ENCODE measurements at places on chromosomes 4 and X.
A peak's percentile ranks its signal among the peaks of the same experiment; 100 is the strongest.

- peak; percentile 47 for DNase-seq
These were observed 133.1 kb downstream of the AKAP4 start for GRCh38 chrX:50067435-50068284.

GRCh38 chr4:5954056-5954760, 61.3 kb upstream of the CRMP1 start:
- DNase-seq: no peak

- DNase-seq: no peak
These were observed 161.6 kb upstream of the FAT1 start for GRCh38 chr4:186885289-186885688.

GRCh38 chrX:13270360-13270759, 49.5 kb downstream of the ATXN3L start:
- no peak for DNase-seq

- DNase-seq: no peak
These were observed 460 bp upstream of the GEMIN8 start for GRCh38 chrX:14030174-14030530.

- DNase-seq: no peak
These were observed 23.9 kb downstream of the SORBS2 start for GRCh38 chr4:185787926-185788679.

DNA sequence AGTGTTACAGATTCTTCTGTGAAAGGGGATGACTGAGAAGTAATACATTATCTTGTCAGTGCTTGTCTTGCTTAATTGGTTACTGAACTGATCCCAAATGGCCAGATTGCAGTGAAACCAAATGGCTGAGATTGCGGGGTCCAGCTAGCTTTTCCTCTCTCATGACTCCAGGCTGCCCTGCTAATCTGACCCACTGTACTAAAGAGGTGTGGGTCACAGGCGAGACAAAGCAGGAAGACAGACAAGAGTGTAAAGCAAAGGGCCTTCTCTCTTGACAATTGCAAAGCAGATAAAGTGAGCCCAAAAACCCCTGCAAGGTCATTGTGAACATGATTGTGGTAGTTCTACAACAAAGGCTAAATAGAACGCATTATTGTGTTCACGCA, 2.1 kb downstream of the TMEM150C start:
- DNase-seq: no peak

DNA sequence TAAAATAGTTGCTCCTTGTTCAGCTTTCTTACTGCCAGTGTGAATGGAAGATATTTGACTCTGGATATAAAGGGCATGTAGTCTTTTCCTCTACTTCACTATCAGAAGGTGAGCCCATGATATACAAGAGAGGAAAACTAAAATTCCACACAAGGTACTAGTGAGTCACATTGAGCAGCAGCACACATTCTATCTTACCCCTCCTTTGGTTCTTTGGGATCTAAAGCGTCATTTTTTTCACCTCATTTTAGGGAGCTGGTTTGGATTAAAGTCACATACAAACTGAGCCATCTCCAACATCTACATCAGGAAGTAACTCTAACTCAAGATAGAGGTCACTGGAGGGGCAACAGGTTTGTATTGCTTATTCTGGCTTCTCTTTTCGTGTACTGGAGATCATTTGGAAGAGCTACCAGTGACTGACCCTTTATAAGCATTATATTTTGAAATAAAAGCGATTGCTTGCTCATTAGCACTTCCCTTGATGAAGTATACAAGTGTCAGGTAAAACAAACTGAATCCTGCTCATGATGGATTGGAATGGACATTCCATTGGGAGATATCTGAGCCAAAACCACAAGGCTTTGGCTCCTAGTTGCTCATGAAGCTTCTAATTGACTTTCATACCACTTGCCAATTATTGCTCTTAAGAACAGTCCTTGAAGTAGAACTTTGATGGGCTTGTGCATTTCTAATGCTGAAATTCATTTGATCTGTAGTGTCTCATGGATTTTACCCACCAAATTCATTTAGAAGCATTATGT, 124.1 kb downstream of the SPCS3 start:
- peak; percentile 66 for DNase-seq

GRCh38 chrX:54530357-54530900, 410 bp downstream of the GNL3L start:
- DNase-seq: no peak

DNA sequence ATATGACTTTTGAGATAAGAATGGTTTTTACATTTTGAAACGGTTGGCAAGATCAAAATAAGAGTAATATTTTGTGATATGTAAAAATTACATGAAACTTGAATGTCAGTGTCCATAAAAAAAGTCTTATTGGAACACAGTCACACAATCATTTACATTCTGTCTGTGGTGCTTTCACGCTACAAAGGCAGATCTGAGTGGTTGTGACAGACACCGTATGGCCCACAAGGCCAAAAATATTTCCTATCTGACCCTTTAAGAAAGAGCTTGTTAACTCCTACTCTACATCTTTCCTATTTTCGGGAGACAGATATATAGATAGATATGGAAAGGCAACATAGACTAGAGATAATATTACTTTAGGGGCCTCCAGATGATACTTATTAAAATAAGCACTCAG, 101.9 kb downstream of the EFHC2 start:
- no peak for DNase-seq

DNA sequence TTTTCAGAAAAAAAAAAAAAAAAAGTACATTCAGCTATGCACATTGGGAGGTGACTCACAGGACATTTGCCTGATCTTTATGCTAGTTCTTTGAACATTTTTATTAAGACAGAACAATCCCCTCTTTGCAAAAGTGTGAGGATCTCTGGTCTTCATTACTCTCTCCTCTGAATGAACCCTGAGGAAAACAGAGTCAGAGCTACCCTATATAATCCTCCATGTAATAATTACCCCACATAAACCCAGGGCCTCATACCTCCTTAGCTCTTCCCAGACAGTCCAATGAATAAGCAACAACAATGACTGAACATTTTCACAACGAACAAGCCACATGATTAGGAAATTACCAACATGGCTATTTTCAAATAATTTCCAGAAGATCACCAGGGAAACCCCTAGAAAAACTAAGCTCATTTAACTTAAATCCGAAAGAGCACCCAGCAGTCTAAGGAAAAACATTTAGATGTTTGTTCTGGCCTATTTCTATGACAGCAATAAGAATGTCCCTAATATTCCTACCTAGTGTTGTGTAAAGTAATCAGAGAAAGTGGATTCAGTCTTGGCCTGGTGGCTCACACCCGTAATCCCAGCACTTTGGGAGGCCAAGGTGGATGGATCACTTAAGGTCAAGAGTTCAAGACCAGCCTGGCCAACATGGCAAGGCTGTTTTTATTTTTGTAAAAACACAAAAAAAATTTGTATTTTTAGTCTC, 37.8 kb downstream of the TBC1D9 start:
- no peak for DNase-seq

DNA sequence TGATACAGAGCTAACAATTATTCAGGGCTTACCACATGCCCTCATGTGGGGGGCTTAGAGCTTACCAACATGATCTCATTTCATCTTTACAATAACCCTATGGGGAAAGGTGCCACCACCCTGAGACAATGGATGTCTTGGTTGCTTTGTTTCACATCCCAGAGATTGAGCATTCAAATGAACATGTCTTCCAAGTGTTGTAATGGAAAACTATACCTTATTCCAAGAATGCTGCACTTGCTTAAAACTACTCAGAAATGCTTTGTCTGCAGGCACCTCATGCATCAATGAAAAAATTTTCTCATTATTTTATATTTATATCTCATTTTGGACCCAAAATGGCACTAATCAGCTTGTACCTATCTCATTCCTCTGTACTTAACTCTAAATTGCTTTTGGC, 34.6 kb downstream of the BCLAF3 start:
- DNase-seq: no peak

GRCh38 chr4:5217421-5217820, 166.1 kb downstream of the STK32B start:
- no peak for DNase-seq

GRCh38 chr4:163484906-163485305, 9.6 kb upstream of the TMA16 start:
- no peak for DNase-seq

DNA sequence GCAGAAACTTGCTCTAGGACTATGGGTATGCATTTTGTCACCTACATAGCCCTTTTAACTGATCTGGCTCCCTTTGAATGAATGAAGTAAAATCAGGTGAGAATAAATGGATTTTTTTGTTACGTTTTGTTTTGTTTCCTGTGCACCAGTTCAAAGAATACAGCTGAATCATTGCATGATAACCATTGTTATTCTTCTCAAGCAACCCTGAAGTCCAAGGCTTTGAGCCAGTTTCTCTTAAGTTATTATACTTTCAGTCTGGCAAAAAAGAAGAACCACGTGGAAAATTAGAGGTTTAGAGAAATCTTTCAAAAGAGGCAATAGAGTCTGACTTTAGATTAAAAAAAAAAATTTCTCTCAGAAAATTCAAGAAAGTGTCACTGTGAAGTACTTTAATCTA, 398.6 kb upstream of the TECRL start:
- DNase-seq: no peak

- DNase-seq: no peak
These were observed 15.7 kb upstream of the IL15 start for GRCh38 chr4:141620715-141621114.

GRCh38 chr4:141543706-141544105, 92.7 kb upstream of the IL15 start:
- DNase-seq: no peak

DNA sequence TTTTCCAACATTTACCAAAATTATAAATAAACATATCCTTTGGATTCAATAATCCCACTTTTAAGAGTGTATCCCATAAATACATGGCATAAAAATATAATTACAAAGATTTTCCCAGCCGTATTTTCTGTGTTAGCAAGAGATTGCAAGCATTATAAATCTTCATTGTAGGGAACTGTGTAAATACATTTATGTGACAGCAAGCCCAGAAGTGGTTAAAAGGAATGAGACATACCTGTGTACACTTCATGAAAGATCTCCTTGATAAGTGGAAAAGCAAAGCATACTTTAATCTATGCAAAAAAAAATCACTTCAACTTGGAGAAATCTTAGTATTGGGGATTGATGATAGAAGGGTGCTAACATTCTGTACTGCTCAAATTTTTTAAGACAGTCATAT, 173.1 kb downstream of the GASK1B start:
- DNase-seq: no peak

DNA sequence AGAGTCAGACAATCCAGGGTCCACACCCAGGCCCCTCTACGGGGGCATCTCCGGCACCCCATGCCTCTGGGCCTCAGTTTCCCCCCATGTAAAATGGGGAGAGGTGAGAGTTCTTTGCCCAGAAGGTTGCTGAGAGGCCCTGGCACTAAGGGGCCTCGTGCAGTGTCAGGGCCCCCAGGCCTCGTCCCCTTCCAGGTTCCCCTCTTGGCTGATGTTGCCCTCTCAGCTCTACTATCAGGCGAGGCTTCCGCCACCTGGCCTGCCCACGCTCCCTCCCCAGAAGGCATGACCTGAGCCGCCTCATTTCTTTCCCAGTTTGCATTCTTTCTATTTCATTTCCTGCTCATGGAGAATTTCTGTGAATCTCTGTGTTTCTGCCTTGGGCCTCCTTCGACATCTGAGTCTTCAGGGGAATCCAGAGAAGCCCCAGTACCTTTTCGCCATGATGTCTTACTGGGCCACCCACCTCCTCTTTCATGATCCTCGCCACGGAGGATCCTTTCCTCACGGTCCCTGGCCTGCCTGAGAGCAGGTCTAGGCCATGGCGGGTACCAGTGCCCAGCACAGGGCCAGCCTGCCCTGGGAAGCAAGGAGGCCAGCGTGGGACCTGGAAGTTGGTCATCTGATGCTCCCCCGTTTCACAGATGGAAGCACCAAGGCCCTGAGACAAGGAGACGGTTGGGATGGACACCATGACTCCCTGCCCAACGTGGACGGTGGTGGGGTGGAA, 21.9 kb upstream of the MRFAP1 start:
- DNase-seq: no peak

- DNase-seq: peak; percentile 99
These were observed 88.7 kb downstream of the HNRNPD start for GRCh38 chr4:82284858-82285805.

GRCh38 chr4:82741188-82741587, 57.4 kb downstream of the SCD5 start:
- DNase-seq: no peak

DNA sequence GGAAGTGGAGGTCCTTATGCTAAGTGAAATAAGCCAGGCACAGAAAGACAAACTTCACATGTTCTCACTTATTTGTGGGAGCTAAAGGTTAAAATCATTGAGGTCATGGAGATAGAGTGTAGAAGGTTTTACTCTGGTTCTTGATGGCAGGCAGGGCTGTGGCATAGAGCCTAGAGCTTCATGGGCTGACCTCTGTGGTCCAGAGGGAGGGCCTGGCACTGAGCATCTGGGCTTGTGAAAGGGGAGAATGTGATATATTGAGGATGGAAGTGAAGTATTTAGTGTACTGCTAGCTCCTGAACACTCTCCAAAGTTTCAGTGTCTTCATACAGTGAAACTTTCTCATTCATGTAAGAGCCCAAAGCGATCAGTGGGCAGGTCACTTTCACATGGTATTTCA, 71.3 kb upstream of the ANXA3 start:
- no peak for DNase-seq

- DNase-seq: no peak
These were observed 103.5 kb upstream of the STOX2 start for GRCh38 chr4:183801457-183802165.

DNA sequence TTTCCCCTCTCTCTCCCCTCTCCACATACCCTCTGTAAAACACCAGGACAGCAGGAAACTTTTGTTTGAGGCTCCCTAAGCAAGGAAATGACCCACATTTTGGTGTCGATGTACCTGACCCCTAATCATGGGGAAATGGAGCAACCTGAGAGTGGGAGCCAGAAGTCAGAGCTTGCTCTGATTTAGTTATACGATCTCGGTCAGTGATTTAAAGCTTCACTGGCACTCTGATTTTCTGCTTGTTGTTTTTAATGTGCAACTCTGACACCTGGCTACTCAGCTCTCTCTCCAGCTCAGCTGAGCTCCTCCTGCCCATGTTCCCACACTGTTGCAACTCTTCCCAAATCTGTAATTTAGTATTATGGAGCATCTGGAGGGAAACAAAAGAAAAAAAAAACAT, 408.6 kb downstream of the ADAM29 start:
- DNase-seq: no peak

DNA sequence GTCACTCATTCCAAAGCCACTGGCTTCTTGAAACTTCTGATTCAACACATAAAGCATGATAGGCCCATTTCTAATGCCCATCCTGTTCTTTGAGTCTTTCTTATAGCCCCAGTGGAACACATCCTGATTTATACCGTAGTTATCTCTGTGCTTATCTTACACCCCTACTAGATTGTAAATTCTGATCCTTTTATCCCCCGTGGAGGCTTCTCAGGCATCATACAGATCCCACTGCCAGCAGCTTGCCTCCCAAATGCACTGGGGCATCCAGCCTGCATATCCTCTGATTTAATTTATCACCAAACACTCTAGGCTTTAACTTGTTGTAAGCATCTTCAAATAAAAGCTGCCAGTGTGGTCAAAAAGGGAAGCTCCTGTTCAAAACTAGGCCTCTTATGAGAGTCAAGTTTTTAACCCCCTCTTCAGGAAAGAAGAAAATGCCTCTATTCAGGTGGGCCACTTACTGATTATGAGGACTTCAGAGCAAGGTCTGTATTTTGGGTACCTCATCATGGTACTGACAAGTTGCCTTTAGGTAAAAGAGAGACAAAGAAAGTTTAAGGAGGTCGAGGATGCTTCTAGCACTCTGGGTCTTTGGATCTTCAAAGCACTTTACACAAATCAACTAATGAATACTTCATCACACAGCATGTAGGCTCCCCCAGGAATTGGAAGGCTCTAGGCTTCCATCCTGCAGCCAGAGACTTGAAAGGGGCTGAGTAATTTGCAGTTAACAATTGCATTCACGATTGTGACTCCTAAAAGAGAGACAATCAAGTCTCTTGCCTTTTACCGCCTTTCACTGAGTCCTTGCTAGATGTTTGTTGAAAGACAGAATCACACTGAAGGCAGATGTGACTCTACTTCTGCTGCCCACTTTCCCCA, 95.8 kb upstream of the LDB2 start:
- no peak for DNase-seq
